ENCODE measurements at places on chromosomes 6 and 20.

DNA sequence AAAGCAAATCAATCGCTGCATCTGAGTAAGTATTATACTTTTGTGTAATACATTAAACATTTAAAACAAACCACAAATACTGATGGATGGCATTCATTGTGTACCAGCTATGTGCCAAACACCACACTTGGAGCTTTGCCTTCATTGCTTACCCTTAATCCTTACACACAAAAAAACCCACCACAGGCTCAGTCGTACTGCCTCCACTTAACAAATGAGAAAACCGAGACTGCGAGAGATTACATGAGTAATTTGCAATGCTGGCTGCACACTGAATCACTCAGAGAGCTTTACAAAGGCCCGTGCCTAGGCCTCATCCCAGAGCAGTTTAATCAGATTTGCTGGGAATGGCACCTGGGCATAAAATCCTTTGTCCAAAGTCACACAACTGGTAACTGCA is 130.5 kb downstream of the EDN1 start:
- no peak for DNase-seq

GRCh38 chr20:45919542-45920399 is 7.8 kb upstream of the PLTP start:
- no peak for DNase-seq

DNA sequence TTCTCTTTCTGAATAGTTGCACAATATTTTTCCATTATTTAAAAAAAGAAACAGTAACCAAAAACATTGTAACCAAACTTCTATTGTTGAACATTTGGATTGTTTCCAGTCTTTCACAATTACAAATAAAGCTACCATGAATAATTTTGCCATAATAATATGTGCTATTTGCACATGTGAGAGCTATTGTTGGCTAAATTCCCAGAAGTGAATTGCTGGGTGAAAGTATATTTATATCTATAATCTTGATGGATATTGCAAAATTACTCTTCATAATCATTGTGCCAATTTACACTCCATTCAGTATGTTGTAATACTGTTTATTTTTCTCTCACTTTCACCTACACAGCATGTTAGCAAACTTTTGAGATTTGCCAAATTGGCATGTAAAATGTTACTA is 36.6 kb upstream of the SLC22A16 start:
- DNase-seq, result no peak

DNA sequence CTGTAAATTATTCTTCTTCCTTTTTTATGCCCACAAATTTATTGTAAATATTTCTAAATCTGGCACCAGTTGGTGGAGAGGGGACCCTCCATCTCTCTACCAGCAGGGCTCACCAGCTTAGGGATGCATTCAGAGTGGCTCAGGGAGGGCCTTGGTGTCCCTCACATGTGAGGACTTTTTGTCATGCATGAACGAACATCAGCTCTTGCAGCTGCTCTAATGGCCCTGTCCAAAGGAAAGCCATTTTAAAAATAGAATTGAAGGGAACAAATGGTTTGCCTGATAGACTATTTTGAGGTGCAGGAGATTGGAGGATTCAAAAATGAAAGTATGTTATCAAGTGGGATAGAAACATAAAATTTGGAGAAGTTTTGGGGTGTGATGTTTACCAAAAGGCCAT is 37.5 kb upstream of the KLHL31 start:
- no peak for DNase-seq

- DNase-seq, result no peak
Observed at GRCh38 chr6:135088281-135088680, 33.7 kb upstream of the HBS1L start.

- no peak for DNase-seq
Observed at GRCh38 chr6:63521475-63522210, 50.6 kb upstream of the LOC128125822 start.

GRCh38 chr20:32672394-32672981 is 1.3 kb downstream of the C20orf203 start:
- no peak for DNase-seq

DNA sequence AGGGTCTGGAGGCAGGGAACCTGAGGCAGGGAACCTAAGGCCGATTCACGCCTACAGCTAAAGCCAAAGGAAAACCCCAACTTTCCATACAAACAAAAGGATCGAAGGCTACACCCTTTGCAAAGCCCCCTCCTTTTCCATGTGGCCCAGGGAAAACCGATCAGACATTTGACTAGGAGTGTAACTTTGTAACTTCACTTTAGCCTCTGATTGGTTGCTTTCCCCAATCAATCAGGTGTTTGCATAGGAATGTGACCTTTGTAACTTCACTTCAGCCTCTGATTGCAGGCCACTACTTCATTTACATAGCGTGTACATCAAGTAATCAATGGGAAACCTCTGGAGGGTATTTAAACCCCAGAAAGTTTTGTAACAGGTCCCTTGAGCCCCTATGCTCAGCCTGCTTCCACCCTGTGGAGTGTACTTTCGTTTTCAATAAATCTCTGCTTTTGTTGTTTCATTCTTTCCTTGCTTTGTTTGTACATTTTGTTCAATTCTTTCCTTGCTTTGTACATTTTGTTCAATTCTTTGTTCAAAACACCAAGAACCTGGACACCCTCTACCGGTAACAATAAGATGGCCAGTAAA is 43.3 kb downstream of the CHD6 start:
- DNase-seq, result no peak

DNA sequence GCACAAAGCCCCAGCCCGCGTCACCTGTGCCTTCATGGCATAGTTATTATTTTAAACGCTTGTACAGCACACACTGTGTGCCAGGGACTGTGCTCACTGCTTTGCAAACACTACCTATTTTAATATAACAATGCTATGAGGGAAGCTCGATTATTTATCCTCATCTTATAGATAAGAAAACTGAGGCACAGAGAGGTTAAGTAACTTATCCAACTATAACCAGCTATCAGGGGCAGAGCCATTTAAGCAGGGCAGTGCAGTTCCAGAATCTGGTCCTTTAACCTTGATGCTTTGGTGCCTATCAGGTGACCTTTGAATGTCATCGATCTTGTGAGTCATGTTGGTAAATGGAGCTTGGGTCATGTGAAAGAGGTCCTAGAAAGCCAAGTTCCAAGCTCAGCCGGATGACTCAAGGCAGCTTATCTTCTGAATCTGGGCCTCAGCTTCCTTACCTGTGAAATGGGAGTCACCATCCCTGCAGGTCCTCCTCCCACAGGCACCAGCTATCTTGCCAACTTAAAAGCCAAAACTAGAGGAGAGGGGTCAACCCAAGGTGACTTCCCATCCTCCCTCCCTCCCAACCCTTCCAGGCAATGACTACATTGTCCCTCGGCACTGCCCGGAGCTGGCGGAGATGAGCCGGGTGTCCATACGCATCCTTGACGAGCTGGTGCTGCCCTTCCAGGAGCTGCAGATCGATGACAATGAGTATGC is 56.4 kb upstream of the TTPAL start:
- DNase-seq, result no peak

- no peak for DNase-seq
Observed at GRCh38 chr6:132020138-132020581, 69.0 kb upstream of the CCN2 start.

GRCh38 chr6:134880487-134881190 is 69.3 kb downstream of the ALDH8A1 start:
- DNase-seq, result no peak

- DNase-seq, result no peak
Observed at GRCh38 chr6:85186546-85187175, 263.2 kb upstream of the NT5E start.

GRCh38 chr6:51108563-51109234 is 290.0 kb downstream of the TFAP2B start:
- DNase-seq, result no peak
